ENCODE measurements at places on chromosomes 2 and 18.

DNA sequence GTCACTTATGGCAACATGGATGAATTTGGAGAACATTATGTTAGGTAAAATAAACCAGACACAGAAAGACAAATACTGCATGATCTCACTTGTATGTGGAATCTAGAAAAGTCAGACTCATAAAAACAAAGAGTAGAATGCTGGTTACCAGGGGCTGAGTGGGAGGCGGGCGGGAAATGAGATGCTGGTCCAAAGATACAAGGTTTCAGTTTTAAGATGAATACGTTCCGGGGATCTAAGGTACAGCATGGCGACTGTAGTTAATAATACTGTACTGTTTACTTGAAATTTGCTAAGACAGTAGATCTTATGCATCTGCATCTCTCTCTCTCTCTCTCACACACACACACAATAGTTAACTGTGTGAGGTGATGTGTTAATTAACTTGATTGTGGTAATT lies 14.2 kb downstream of the FAM110C start:
- DNase-seq: no peak

DNA sequence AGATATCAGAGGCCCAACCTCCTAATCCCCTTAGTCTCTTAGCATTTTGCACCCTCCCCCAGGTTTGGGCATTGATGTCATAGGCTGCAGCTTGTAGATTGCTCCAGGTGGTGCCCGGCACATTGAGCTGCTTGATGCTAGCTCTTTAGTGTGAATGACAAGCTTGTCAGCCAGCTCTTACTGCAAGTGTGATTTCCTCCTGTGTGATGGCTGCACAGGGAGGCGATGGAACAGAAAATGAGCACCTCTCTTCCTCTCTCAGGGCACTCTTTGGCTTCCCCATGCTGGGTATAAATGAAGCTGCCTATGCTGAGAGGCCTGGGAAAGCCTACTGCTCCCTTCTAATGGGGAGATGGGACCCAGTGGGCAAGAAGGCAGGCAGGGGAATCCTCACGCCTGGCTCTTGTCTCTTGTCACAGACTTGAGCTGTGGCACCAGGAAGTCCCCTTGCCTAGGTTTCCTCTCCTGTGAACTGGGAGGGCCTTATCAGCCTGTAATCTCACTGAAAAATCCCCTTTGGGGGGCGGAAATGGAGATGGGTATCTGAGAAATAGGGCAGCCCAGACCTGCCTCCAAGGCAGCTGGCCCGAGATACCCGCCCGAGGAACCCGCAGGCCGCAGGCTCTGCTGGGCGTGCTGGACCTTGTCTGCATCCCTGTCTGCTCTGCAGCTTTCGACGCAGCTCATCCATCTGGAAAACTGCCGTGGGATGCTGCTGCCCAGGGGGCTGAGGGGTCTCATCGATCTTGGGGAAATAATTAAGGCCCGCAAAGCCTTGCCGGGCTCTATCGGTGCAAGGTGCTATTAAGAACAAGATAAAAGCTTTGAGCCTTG lies 163.5 kb upstream of the CXCR4 start:
- no peak for DNase-seq

GRCh38 chr2:78561876-78562275 lies 463.6 kb upstream of the REG3G start:
- DNase-seq: no peak

GRCh38 chr2:13581471-13581870 lies 864.7 kb downstream of the TRIB2 start:
- DNase-seq: no peak

- DNase-seq: peak; percentile 74
Measured at GRCh38 chr2:190469771-190470170, 61.6 kb downstream of the MFSD6 start.

DNA sequence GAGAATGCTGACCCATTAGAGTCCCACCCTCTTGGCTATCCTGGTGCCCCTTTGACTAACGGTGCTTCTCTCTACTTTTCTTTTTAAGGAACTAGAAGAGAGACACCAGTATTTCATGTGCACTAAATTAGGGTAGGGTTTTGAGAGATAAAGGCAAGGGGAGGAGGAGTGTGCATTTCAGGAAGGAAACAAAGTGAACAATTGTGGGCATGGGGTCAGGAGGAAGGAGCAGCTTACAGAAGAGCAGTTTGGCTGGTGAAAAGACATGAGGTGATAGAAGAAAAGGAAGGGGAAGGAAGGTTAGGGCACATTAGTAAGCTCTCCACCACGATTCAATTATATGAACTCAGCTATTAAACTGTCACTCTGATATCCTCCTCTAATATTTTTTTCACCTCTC lies 105.8 kb upstream of the CTAGE1 start:
- DNase-seq: no peak

DNA sequence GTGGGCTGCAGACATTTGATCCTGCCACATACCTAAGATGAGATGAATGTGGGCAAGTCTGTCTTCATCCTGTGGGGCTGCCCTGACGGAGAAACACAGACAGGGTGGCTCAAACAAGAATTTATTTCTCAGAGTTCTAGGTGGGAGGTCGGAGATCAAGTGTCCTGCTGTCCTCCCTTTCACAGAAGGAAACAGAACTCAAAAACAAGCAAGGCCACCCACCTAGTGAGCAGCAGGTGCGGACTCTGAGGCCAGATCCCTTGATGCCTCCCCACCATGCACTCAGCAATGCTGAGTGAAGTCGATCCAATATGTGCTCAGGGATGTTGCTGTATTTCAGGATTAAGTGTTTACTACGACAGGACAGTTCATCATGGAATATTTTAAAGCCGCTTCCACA lies 63.0 kb upstream of the SNTG2 start:
- no peak for DNase-seq

DNA sequence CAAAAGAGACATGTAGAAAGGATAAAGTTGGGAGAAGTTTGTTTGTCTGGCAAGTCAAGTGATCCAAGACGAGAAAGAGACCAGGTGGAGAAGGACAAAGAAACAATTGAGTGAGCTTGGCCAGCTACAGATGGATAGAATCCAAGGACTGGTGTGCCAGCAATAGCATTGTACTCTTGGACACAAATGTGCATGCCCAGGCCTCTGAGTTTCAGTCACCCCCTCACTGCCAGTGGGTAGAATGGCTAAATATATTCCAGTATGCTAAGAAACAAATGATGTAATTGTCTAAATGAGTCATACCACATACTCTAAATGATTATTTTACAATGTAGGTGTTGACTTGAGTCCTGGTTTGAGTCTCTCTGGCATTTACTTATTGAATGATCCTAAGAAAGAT lies 881.3 kb downstream of the LRRTM4 start:
- no peak for DNase-seq

DNA sequence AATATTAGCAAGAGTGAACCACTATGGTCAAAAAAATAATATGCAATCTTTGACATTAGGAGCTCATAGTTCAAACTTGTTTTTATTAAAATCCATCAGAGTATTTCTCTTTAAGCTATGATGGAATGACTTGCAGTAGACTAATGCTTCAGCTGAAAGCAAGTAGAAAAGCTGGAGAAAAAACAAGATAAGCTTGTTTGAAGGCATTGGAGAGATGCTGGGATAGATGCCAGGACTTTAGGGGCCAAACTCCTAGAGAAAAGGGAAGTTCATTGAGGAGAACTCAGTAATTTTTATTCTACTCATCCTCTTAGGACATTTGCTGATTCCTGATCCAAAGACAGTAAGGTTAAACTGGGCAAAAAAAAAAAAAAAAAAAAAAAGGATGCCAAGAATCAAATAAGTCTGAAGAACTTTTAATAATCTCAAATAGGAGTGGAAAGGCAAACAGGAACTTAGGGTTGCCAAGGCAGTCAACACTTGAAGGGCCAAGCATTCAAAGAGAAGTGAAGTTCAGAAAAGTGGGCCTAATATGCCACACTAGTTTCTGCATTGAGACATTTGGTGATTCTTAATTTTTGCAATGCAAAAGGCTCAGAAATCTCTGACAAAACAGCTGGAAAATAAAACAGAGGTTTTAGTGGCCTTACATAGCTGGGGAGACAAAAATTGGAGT lies 19.7 kb upstream of the AFF3 start:
- no peak for DNase-seq

DNA sequence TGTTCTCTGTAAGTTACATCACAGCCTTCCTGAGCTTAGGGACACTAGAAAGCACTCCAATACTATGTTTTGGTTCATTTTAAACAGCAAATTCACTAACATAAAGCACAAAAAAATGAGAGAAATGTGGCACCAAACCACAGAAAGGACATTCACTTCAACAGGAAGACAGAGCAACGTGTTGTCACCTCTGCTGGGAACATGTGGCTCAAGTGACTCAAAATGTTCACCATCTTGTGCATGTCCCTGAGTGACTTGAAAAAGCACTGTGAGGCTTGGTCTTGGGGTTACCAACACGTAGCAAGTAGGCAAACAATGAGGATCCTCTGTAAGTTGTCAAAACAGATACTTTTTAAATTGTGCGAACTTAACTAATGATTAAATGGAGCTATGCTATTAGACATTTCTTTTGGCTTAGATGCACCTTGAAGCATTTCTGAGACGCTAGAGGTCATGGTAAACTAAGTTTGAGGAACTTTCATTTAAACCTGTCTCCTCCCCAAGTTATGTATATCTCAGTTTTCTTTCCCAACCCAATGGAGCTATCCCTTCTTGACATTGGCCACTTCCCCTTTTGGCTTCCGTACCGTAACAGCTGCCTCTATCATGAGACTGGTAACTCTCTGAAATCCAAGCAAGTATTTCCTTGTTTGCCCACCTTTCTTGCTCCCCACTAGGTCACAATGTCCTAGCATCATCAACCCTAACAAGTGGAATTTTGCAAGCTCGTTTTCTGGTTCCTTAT lies 14.0 kb upstream of the ST6GAL2 start:
- no peak for DNase-seq

DNA sequence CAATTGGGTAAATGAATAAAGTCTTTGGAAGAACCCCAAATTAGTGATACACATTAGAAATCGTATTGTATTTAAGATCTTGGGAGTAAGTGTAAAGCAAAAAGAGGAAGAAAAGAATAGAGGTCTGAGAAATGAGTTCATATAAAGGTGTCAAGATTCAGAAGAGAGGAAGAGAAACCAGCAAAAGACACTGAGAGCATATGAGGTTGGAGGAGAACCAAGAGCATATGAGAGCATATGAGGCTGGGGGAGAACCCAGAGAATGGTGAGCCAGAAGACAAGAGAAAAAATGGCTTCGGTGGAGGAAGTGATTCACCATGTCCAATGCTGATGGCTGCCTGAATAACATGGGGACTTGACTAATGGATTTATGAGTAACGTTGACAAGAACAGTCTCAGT lies 620.1 kb upstream of the GCFC2 start:
- no peak for DNase-seq
